ENCODE measurements at places on chromosomes 11 and 22. TPM values are rescaled to one million over a fixed set of nuclear protein-coding genes. Genes with fewer than 3 reads are reported as not detected.

Gene KCNA4
- polyA plus RNA-seq = 0.16 TPM

DNA sequence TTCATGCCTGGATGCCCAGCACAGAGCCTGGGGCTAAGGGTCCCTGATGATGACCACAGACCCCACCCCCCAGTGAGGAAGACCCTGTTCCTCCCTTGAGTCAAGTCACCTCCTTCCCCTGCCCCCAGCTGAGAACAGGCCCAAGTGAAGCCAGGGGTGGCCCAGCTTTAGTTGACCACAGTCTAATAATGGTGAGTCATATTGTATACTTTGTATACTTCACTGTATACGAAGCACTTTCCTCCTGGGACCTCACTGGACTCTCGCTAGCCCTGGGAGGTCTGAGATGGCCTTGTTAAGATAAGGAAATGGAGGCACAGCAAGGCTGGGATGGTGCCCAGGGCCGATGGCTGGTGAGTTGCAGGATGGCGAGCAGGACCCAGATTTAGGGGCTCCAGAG is 3.7 kb upstream of the FLRT1 start:
- DNase-seq = no peak

GRCh38 chr11:120216426-120217102 is 5.7 kb downstream of the OAF start:
- no peak for DNase-seq

DNA sequence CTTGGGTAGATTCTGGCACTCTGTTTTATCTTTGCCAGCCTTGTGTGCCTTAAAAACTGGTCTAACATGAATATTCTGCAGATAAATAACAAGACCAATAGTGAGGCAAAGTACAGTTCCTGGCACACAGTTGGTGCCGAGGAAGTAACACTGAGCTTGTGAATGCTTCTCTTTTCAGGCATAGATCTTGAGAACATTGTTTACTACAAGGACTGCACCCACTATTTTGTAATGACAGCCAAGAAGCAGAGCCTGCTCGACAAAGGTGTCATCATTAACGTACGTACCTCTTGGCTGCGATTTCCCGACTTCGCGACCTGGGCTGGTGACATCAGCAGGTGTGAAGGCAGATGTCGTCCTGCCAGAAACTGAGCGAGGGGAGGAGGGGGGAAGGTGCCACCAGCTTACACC is 105.7 kb downstream of the MICAL2 start:
- DNase-seq = no peak

Gene AMPD3
- polyA plus RNA-seq = 5.0 TPM

GRCh38 chr22:50169774-50170341 is 673 bp upstream of the PANX2 start:
- no peak for DNase-seq

Gene ABCC8
- 2.7 TPM for polyA plus RNA-seq

DNA sequence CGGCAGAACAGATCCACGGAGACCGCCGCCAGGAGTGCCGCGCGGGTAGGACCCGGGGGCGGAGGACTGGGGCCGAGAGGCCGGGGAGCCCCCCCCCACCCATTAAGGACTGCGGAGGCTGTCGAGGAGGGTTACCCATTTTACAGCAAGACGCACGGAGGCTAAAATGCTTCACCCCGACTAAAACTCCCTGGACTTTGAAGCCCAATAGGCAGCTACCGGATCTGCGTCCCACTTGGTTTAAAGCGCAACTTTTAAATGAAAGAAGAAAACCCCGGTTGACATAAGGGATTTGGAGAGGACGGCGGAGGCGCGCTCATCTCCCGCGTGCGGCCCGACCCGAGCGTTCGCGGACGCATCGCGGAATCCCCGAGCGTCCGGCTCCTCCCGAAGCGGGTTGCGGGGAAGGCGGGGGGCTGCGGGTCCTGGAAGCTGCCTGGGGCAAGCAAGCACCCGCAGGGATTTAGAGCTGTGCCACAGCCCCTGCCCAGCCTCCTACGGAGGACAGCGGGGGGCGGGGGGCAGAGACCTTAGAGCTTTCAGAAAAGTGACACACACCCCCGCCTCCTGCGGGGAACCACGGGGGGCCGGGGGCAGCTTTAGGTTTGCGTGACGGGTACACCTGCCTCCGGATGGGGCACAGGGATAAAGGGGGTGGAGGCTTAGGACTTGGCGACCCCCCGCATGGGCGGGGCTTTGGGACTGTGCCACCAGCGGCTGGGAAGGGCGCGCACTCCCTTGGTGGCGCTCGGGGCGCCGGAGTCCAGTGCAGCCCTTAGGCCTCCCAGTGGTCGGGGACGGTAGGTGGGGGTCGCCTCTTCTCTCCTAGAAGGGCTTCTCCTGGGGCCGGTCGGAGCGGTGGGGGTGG is 760 bp upstream of the CELSR1 start:
- no peak for DNase-seq

Gene OR56A1
- not detected for polyA plus RNA-seq

Gene NDUFS8
- 109 TPM for polyA plus RNA-seq

DNA sequence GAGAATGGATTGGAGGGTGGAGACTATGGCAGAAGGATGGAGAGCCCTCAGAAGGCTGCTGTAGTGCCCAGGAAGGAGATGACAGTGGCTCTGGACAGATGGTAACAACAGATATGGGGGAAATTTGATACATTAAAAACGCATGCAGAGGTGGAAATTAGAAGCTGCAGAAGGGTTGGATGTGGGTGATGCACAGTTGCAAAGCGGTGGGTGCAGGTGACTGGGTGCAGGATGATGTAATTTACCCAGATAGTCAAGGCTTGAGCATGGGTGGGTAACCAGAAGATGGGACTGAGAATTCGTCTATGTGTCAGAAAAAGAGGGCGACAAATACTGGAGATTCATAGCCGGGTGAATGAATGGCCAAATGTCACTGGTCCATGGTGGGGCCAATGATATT is 570.3 kb downstream of the MN1 start:
- DNase-seq = no peak
